Cerebellum (tissue), 4 donors: ENCODE measurements at places on chromosomes 2 and 18.

DNA sequence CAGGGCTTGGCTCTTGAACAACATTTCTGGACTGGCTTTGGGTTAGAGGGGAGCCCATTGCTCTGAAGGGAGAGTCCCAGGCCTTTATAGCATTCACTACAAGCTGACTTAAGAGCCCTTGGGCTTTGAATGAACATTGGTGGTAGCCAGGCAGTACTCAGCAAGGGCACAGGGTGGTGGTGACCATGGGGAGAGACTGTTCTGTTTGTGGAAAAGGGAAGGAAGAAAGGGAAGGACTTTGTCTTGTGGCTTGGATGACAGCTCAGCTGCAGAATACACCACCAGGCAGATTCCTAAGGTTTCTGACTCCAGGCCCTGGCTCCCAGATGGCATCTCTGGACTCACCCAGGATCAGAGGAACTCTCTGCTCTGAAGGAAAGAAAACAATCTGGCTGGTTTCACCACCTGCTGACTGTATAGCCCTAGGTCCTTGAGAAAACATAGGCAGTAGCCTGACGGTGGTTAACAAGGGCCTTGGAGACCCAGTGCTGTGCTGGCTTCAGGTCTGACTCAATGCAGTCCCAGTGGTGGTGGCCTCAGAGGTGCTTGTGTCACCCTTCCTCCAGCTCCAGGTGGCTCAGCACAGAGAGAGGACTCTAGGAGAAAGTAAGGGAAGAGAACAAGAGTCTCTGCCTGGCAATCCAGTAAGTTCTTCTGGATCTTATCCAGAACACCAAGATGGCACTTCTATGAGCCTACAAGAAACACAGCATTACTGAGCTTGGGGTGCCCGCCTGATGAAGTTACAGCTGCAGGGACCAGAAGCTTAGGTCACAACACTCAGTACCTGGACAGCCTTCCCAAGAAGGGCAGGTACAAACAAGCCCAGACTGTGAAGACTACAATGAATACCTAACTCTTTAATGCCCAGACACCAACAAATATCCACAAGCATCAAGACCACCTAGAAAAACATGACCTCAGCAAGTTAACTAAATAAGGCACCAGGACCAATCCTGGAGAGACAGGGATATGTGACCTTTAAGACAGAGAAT is 16.4 kb upstream of the ABCB11 start:
- DNase-seq, result no peak

GRCh38 chr2:235087832-235088495 is 136.1 kb downstream of the SH3BP4 start:
- DNase-seq, result no peak

DNA sequence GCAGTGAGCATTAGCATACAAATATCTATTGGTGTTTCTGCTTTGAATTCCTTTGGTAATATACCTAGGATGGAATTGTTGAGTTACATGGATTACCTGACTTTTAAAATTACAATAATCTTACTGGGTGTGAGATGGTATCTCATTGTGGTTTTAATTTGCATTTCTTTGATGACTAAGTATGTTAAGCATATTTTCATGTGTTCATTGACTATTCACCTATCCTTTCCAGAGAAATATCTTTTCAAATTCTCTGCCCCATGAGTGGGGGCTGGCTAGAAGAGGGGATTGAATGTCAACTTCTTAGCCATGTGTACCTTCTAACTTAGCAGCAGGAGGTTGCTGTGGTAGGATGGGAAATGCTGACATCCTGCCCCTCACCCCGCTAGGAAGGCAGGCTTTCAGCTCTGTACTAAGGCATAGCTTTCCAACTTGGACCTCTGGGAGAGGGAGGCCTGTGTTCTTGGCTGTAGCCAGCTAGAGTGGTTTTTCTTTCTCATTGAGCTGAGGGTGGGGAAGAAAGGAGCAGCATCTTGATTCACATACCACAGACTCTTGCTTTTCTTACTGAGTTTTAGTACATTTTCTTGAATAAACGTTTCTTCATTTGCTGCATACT is 63.3 kb upstream of the TTC27 start:
- DNase-seq, result no peak

- no peak for DNase-seq
Observed at GRCh38 chr2:181955010-181955409, 30.6 kb upstream of the PPP1R1C start.

DNA sequence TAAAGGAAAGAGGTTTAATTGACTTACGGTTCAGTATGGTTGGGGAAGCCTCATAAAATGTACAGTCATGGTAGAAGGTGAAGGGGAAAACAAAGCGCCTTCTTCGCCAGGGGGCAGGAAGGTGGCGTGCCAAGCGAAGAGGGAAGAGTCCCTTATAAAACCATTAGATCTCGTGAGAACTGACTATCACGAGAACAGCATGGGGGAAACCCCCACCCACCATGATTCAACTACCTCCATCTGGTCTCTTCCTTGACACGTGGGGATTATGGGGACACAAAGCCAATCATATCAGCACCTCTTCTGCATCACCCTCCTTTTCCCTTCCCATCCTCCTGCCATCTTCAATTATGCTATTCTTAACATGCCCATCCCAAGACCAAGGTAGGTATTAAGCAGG is 29.9 kb upstream of the TANK start:
- no peak for DNase-seq

DNA sequence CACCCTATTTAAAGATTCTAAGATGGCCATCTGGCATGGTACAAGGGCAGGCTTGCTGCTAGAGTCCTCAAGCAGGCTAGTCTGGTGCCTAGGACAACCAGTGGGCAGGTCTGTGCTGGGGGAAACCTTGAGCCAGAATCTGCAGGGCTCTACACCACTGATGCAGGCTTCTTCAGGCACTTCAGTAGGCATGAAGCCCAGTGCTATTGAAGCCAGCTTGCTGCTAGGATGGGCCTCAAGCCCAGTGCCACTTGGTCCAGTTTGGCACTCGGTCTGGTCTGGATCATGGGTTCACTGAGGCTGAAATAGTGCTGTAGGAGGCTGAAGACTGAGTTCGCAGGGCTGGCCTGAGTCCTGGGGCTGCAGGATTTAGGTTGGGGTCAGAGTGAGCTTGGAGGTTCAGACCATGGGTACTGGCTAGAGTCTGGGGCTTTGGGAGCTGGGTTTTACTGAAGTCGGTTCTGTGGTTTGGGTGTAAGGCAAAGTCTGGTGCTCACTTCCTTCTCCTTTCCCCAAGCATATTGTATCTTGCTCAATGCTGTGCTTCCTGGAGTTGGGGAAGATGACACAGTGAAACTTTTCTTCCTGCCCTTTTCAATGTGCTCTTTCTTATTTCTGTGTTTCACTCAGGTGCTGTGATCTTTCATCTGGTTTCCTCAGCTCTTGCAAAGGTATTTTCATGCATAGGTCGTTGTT is 41.2 kb downstream of the SP100 start:
- no peak for DNase-seq

GRCh38 chr2:160737247-160737646 is 243.6 kb upstream of the RBMS1 start:
- DNase-seq, result no peak

GRCh38 chr2:104378853-104379374 is 475.0 kb upstream of the POU3F3 start:
- peak; percentile 76 for DNase-seq

DNA sequence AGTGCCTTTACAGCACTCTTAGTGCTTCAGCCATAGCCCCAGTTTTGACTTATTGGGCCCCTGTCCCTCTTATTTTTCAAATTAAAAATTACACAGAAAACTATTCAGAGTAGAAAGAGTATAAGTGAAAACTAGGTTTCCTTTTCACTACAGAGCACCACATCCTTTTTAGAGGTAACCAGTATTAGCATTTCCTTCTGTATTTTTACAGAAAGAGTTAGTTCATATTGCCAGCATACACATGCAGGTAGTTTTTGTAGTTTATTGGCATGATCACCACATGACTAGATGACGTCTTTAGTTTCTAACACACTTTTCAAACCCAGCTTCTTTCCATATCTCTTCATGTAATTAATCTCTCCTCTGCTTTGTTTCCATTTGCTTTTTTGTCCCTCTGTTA is 66.4 kb downstream of the UBE2E3 start:
- DNase-seq, result no peak

- DNase-seq, result no peak
Observed at GRCh38 chr2:158495175-158495574, 38.4 kb downstream of the PKP4 start.

- DNase-seq, result no peak
Observed at GRCh38 chr2:37125416-37125815, 31.4 kb downstream of the EIF2AK2 start.

- DNase-seq, result no peak
Observed at GRCh38 chr18:26853401-26853800, 12.1 kb downstream of the AQP4 start.

DNA sequence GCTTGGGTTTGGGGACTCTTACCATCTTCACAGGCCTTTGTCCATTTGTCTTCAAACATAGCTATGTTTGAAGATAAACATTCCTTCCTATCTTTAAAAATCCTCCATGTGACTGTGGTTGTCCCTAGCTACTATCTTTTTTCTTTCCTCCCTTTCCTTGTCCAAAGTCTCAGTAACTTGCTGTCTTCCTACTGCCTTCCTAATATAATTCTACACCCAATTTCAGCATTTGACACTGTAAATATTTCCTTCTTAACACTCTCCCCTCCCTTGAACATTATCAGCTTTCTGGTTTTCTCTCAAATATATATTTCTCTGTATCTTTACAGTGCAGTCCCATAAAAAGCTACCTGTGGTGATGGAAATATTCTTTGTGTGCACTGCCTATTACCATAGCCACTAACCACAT is 5.3 kb upstream of the SP3 start:
- no peak for DNase-seq

GRCh38 chr2:135245071-135245470 is 193.0 kb downstream of the RAB3GAP1 start:
- DNase-seq, result no peak

- DNase-seq, result peak; percentile 69
Observed at GRCh38 chr2:222424729-222425671, 657 bp downstream of the SGPP2 start.

- no peak for DNase-seq
Observed at GRCh38 chr2:190181123-190181669, 118.7 kb upstream of the MSTN start.

- no peak for DNase-seq
Observed at GRCh38 chr2:234438305-234438977, 58.4 kb downstream of the ARL4C start.

- DNase-seq, result no peak
Observed at GRCh38 chr2:138713504-138713903, 66.7 kb downstream of the NXPH2 start.

- DNase-seq, result no peak
Observed at GRCh38 chr2:15182275-15182674, 378.9 kb downstream of the NBAS start.

DNA sequence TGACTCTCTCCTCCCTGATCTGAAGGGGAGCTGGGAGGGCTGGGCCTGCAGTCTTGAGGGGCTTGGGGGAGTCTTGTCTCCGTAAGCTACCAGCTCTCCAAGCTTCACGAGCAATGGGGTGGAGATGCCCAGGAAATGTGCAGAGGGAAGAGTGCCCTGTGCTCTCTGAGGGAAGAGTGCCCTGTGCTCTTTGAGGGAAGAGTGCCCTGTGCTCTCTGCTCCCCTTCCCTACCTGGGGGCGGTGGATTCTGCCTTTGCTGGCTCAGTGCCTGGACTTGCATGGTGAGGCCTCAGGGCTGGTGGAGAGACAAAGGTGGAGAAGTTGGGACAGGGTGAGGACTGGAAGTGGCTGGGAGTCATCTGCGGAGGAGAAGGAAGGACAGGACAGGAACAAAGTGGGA is 72.7 kb downstream of the TWIST2 start:
- DNase-seq, result no peak

- DNase-seq, result no peak
Observed at GRCh38 chr2:241352227-241352626, 3.9 kb upstream of the FARP2 start.

- DNase-seq, result no peak
Observed at GRCh38 chr2:15649561-15650255, 58.0 kb downstream of the DDX1 start.

- no peak for DNase-seq
Observed at GRCh38 chr2:196630531-196630930, 9.0 kb upstream of the CCDC150 start.

DNA sequence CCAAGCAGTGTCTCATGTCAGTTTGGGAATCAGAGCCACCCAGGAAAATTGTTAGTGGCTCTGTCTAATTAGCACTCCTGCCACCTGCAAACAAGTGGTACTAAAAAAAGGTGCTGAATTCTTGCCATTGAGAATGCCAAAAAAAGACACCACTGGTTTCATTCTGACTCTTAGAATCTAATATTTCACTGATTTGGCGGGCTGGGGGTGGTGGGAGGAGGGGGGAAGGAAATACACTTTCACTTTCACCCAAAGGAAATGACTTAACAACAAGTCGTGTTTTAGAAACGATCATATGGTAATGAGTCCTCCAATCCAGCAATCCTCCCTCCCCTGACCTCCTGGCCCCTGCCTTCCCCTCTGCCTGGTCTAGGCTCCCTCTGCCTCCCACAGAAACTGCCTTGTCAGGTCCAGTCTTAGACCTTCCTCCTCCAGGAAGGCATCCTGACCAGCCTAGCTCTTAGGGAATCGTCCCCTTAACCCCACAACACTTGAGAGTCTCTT is 4.4 kb upstream of the KLHL29 start:
- DNase-seq, result no peak

- DNase-seq, result no peak
Observed at GRCh38 chr2:23524261-23524706, 139.3 kb downstream of the KLHL29 start.

DNA sequence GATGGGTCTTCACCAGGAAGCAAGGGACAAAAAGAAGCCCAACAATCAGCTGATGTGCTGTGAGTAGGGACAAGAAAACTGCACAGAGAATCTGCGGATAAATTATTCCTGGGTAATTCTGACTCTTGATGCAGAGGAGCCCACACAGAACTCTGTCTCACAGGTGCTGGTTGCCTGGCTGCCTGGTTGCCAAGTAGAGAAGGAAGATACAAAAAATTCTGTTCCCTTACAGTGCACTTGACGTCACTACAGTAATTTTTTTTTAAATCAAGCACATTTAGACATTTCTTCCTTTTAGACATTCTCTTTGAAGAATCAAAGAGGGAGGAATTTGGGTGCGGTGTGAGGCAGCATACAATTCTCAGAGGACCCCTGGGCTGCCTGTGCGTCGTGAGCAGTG is 152.1 kb upstream of the SIX3 start:
- DNase-seq, result no peak

GRCh38 chr18:32868406-32868805 is 95.6 kb upstream of the KLHL14 start:
- no peak for DNase-seq

DNA sequence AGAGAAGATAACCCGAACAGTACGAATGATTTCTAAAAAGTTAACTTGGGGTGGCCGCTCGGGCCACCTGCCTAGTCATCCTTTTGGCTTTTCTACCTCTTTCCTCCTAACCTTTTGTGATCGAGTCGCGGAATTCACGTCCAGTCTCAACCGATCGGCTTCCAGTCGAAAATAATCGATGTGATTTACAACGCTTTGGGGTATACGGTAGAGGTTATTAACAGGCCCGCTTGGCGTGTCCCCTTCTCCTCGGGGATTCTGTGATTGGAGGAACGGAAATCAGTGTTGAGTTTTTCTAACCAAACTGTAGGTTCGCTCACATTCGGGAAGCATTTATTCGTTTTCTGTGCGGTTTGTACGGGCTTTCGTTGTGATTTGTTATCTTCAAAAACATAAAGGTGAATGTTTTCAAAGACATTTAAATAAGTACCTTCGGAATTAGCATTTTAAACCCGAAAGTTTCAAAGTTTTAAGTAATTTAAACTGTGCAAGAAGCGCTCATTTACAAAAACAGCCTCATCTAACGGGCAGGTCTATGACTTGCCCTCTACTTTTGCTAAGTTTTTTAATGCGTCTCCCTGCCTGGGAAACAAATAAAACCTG is 588 bp upstream of the FOXI3 start:
- DNase-seq, result no peak

- no peak for DNase-seq
Observed at GRCh38 chr2:147398301-147398700, 446.5 kb upstream of the ACVR2A start.

GRCh38 chr2:157376041-157376440 is 50.4 kb upstream of the ERMN start:
- DNase-seq, result no peak
